NCI-H1930 (cell line): ENCODE measurements at places on chromosomes 6 and 20.

DNA sequence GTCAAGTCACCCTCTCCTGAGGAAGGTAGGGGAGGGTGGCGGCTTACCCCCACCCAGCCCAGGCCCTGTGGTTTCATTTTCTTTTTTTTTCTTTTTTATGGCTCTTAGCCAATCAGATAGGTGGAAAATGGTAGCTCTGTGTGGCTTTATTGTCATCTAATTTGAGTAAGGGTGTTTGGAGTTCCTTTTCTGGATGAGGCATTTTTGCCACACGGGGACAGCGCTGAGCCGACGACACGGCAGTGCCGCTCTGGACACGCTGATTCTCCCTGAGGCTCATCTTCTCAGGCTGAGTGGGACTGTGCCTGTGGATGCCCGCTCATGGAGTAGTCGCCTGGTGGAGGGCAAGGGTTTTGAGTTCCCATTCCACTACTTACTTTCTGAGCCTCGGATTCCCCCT lies 37.6 kb upstream of the ANGPT4 start:
- no peak for DNase-seq

DNA sequence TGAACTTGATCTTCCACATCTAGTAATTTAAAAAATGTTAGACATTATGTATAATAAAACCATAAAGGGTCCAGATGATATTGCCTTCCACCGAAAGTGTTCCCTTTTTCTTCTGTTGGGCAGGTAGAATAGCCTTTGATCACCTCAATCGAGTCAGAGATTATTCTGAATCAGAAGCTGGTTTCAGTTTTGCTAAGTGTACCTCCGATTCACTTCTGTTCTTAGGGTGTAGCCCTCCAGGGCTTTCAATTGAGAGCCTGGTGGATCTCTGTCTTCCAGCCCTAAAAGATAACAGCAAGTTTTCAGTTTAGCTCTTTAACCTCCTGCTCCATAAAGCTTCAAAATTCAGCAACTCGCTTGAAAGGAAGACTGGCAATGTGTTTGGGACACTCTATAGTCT lies 21.1 kb upstream of the AIG1 start:
- DNase-seq, result no peak

DNA sequence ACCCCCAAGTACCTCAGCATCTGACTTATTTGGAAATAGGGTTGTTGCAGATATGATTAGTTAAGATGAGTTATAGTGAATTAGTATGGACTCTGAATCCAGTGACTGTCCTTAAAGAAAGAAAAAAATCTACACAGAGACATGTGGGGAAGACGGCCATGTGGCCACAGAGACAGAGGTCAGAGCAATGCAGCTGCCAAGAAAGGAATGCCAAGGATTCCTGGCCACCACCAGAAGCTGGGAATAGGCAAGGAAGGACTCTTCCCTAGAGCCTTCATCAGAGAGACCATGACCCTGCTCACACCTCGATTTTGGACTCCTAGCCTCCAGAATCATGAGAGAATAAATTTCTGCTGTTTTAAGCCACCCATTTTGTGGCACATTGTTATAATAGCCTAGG lies 81.8 kb downstream of the FYN start:
- no peak for DNase-seq

DNA sequence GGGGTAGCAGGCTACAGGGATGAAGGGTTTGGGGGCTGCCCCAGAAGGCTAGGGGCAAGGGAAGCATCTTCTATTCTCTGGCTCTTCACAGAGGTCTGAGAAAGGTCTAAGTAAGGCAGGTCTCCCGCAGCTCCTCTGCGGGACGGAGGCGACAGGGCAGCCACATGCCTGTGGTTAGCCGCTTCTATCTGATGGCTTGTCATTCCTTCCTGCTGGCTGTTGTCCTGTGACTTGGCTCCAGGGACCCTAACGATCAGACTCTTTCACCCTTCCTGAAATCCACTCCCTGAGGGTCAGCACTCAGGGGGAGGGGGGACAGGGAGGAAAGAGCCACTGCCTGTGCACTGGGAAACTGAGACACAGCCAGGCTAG lies 673 bp downstream of the CST7 start:
- no peak for DNase-seq

- DNase-seq, result no peak
These were observed 43.1 kb downstream of the SLC17A5 start for GRCh38 chr6:73610444-73611275.

DNA sequence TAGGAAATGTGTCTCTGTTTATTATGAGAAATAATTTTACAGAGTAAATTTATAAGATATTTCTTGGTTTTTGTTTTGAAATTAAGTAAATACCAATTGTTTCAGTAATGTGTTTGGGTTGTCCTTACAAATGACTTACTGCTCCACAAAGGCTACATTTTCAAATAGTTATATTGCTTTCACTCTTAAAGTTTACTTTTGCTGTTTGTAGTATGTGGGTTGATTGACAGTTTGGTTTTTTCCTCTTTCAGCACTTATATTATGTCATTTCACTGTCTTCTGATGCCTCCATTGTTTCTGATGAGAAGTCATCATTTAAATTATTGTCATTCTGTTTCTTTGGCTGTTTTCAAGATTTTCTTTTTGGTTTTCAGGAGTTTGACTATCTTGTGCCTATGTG lies 34.9 kb upstream of the SUMO4 start:
- DNase-seq, result no peak

GRCh38 chr6:138331444-138331843 lies 46.3 kb upstream of the SMIM28 start:
- DNase-seq, result no peak

- no peak for DNase-seq
These were observed 128.9 kb downstream of the HIVEP2 start for GRCh38 chr6:142816031-142816430.

GRCh38 chr6:81834141-81834681 lies 81.7 kb upstream of the TENT5A start:
- DNase-seq, result no peak

DNA sequence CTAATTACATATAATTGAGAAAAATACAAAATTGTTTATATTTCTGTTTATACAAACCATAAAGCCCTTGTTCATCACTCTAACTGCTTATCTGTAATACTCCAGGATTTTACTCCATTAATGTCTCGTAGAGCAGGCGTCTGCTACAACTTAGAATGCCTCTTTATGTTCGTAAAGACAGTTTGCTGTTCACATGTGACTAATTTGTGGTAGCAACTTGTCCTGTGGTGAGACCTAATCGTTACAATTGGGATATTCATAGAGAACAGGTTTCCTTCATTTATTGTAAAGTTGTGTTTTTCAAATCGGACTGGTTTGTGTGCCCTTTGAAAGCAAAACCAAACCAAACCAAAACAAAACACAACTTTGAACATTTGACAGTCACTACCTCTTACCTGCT lies 149.7 kb downstream of the ASCC3 start:
- no peak for DNase-seq

DNA sequence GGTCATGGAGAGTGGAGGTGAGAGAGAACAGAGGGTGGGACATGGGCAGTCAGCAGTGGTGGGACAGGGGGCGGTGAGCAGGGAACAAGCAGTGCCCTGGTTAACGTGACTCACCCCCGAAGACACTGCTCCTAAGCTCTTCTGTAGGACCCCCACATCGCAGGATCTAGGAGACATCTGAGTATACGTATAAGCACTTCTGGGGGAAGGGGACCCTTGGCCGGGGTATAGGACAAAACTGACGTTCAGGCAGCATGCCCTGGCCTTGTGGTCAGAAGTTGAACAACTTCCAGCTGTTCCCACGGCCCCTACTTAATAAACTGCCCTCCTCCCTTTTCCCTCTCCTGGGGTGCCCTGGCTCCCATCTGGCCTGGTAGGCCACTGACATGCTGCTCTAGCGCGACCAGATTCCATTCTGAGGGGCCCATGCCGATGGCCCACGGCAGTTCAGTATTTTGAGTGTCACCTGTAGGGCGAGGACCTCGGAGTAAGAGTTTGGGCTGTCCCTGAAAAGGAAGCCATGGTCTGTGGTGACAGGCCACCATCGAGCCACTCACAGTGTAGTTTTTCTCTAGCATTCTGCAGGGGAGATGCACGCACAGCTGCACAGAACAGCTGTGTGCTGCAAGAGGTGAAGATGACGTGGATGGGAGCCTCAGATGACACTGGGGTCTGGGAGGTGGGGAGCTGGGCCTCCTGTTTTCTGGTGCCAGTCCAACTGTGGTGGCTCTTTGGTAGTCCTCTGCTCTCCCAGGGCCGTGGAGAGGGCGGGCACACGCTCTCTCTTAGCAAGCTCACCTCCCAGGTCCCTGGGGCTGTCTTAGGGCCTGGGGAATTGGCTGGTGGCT lies 38.4 kb downstream of the PPP1R3G start:
- no peak for DNase-seq

DNA sequence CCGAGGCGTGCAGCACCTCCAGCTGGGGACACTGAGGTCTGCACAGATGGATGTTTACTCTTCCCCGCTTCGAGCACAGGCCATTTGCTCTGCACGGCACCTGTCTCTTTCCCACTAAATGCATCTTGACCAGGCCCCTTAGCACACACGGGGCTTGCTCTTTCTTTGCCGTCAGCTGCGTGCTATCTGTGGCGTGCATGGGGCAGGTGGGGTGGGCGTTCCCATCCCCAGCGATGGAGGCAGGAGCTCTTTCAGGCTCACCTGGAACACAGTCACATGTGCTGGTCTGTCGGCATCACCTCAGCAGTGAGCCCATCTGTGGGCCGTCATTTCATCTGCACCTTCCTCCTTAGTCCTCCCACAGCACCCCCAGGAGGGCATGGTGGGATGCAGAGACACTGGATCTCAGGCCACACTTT lies 35.1 kb downstream of the RBM38 start:
- no peak for DNase-seq

GRCh38 chr6:23568292-23568691 lies 557.7 kb upstream of the NRSN1 start:
- no peak for DNase-seq
